ENCODE measurements at places on chromosomes 7 and 10. TPM values are rescaled to one million over a fixed set of nuclear protein-coding genes. Genes with fewer than 3 reads are reported as not detected.

- no peak for DNase-seq
Measured at GRCh38 chr7:107622429-107622828, 38.2 kb upstream of the SLC26A4 start.

- DNase-seq: peak; percentile 52
Measured at GRCh38 chr7:34133356-34133982, 228.1 kb downstream of the BMPER start.

- DNase-seq: peak; percentile 67
Measured at GRCh38 chr7:150973571-150974451, 4.3 kb downstream of the KCNH2 start.

- DNase-seq: no peak
Measured at GRCh38 chr10:42942279-42942950, 134.5 kb upstream of the RET start.

DNA sequence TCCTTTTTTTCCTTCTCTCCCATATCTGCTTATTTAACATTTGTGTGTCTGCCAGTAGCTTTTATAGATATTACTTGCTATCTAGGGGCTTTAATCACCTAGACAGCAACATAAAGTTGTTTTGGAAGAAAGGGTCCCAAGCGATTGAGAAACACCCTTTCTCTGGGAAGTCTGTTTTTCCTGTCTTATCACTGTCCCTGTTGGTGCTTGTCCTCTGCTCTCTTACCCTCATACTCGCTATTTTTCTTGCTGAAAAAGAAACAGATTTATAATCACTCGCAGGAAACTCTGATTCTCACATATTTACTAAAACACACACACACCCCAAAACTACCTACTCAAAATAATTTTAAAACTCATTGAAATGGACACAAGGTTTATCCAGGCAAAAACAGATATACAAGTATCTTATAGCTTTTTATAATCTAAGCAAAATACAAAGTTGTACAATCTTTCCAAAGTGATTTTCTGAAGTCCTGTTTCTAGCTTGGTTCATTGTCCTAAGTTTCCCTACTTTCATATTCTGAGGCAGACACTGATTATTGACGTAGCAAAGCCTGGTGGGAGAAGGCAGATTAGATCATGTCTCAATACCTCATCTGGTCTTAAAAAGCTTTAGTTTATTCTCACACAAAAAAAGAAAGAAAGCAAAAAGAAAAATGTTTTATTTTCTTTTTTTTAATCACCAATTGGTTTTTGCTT lies 157.3 kb downstream of the CACNA2D1 start:
- DNase-seq: no peak

DNA sequence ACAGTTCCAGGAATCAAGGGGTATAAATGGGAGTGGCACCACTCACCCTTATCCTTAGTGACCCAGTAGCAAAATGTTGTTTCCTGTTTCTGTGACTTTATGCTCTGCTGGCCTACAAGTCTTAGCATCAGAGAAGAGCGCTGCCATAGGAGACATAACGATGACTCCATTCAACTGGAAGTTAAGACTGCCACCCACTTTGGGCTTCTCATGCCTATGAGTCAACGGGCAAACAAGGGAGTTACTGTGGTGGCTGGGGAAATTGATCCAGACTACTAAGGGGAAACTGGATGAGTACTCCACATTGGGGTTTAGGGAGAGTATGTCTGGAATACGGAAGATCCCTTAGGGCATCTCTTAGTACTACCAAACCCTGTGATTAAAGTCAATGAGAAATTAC lies 40.6 kb upstream of the PIK3CG start:
- DNase-seq: no peak

- no peak for DNase-seq
Measured at GRCh38 chr10:103885617-103886016, 30.2 kb upstream of the SH3PXD2A start.

- peak; percentile 70 for DNase-seq
Measured at GRCh38 chr7:75861636-75862035, 17.2 kb upstream of the RHBDD2 start.

DNA sequence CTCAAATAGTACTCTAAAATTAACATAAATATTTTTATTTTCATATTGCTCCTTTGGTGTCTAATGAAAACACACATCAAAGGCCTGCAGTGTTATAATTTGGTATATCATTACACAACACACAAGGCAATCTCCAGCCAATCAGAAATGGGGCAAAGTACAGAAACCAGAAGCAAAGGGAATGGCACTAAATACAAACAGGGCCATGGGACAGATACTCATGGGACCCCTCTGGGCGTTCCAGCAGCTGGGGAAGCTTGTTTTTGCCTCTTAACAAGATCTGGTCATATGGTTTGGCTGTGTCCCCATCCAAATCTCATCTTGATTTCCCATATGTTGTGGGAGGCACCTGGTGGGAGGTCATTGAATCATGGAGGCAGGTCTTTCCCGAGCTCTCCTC lies 551.8 kb upstream of the NRP1 start:
- DNase-seq: no peak

- DNase-seq: peak; percentile 31
Measured at GRCh38 chr10:114653926-114654325, 4.1 kb downstream of the ABLIM1 start.

DNA sequence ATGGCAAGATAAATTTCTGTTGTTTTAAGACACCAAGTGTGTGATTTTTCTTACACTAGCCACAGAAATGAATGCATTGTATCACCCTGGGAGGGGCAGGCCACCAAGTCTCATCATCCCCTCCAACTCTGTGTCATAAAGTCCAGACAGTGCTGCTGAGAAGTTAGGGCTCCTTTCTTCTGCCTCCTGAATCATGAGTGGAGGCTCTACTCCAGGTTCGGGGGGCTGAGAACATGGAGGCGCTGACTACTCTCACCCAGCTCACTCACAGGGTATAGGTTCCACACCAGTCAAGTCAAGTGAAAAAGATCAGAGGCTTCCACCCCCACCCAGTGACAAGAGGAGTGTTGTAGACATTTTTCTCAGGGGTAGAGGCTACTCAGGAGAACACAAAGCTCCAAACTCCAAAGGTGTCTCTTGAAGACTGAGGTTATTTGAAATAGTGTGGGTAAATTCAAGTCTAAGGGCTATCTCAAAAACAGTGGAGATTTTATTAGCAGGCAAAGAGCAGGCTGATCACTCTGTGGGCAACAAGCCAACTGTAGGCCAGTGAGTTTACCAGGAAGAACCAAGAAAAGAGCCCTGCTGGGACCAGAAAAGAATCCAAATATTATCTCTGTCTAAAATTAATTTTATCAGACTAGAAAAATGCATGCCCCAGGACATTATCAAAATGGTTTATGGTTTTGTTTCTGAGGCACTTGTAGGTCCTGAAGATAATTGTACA lies 118.6 kb upstream of the RET start:
- DNase-seq: no peak

DNA sequence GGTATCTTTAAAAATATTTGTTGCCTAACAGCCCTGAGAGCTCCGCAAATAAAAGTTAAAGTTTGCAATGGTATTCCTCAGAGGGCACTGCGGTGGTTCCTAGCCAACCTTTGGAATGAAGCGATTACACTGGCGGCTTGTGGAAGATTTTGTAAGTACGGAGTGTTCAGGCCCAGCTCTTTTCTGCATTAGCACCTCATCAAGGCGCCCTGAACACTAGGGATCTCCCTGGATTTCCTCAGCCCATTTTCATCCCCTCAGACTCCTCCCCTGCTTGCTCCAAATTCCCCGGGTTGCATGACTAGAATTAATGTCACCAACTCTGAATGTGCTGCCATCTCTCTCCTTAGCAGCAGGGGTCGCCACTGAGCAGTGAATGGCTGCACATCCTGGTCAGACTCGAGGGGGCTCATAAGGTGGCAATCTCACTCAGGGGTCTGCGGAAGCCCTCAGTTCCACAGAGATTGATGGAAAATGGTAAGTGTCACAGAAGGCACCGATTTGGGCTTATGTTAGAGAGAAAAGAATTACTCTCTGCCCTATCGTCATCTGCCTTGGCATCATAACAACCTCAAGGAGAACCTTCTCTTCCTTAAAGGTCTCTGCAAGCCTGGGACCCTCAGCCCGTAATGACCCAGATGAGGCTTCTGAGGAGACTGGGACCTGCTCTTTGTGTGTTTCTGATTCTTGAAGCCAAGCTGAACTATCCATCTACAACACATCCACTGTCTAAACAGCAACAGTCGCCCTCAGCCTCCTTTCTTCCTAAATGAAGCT lies 262.8 kb upstream of the AOAH start:
- peak; percentile 66 for DNase-seq

GRCh38 chr10:110016039-110016438 lies 8.3 kb downstream of the ADD3 start:
- DNase-seq: peak; percentile 60

DNA sequence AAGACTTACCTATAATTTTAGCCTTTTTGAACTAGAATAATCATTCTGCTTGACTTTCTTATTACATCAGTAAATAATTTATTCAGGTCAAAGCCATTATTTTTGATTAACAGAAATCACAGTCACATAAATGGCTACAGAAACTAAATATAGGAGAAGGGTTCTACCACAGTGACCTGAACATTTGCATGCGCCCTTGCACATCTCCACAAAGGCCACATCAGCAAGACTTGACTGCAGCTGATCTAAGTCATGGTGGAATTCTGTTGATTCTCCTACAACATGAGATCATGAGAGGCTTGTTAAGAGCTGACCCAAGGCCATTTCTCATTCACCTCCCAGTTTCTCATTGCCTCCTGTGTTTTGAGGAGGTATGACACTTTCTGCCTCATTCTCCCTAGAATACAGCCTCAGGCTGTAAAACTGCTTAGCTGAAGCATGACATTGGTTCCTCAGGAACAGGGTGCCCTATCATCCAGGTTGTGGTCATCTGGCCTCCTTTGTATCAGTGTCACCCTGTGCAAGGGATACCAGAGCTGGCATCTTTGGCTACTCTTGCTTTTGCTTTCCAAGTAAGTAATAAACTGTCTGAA lies 6.7 kb upstream of the IMMP2L start:
- DNase-seq: no peak

GRCh38 chr7:142927085-142927745 lies 6.3 kb downstream of the TRPV5 start:
- no peak for DNase-seq

GRCh38 chr10:73916761-73917470 lies 6.0 kb downstream of the PLAU start:
- DNase-seq: peak; percentile 32

DNA sequence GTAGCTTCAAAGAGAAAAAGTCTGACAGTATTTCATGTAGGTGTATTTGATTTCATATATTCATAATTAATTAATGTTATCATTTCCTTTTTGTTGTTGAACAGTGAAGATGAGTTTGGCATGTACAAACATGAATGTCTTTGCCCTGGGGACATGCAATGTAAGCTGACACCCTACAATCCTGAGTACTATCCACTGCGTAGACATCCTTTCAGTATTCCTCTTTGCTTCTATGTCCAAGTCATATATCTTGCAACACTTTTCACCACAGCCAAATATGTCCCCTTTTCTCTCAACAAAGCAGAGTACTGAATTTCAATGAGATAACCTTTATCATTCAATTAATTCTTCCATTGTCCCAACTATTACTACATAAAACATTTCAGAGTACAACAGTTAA lies 93.6 kb downstream of the GPR37 start:
- no peak for DNase-seq

DNA sequence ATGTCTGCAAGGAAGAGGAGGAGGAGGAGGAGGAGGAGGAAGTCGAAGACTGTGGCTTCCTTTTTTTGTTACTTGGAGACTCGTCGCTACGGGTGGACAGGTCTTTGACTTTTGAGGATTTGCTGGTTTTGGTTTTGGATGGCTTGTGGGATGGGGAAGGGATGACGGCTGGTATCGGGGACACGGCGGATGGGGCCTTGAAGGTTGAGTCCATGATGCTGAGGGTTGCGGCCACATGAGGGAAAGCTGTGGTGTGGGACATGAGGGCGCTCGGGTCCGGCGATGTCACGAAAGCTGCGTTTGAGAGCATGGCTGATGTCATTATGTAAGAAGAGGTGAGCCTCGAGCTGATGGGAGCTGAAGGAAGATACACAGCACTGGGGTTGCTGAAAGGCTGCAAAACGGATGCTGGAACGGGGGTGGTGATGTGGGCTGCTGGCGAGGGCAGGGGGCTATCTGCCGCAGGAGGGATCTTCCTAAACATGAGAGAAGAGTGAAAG lies 33.1 kb upstream of the EFCAB10 start:
- DNase-seq: no peak

DNA sequence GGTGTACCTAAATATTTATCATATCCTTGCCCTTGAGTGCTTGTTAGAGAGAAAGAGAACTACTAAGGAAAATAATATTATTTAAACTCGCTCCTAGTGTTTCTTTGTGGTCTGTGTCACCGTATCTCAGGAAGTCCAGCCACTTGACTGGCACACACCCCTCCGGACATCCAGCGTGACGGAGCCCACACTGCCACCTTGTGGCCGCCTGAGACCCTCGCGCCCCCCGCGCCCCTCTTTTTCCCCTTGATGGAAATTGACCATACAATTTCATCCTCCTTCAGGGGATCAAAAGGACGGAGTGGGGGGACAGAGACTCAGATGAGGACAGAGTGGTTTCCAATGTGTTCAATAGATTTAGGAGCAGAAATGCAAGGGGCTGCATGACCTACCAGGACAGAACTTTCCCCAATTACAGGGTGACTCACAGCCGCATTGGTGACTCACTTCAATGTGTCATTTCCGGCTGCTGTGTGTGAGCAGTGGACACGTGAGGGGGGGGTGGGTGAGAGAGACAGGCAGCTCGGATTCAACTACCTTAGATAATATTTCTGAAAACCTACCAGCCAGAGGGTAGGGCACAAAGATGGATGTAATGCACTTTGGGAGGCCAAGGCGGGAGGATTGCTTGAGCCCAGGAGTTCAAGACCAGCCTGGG lies 11.4 kb downstream of the SERPINE1 start:
- DNase-seq: peak; percentile 42

- no peak for DNase-seq
Measured at GRCh38 chr10:74282848-74283210, 131.8 kb downstream of the ADK start.

DNA sequence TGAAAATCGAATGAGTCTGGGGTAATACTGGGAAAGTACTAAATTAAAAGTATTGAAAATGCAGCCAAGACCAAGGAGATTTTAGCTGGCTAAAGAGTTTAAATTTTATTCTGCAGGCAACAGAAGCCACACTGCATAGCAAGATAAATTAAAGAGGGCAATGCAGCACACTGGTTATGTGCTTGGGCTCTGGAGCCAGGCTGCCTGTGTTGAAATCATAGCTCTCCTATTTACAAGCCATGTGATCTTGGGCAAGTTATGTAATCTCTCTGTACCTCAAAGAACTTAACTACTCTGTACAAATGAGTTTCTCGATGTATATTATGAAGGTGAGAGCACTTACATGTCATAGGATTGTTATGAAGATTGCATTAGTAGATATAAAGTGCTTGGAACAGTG lies 9.9 kb downstream of the SLC25A13 start:
- DNase-seq: peak; percentile 73

- no peak for DNase-seq
Measured at GRCh38 chr10:111762114-111762513, 421.5 kb downstream of the GPAM start.

Gene AGAP6
- polyA plus RNA-seq: 8.4 TPM

Gene SLC13A1
- polyA plus RNA-seq: not detected

Gene TMEM270
- polyA plus RNA-seq: 0.19 TPM

Gene COL13A1
- polyA plus RNA-seq: 4.5 TPM

Gene EBF3
- polyA plus RNA-seq: 0.08 TPM

Gene KLF14
- not detected for polyA plus RNA-seq

Gene ZNF425
- polyA plus RNA-seq: 0.55 TPM

Gene CPED1
- polyA plus RNA-seq: 2.2 TPM

Gene TAS2R41
- not detected for polyA plus RNA-seq

Gene PAPSS2
- 62.1 TPM for polyA plus RNA-seq

Gene KCP
- 0.22 TPM for polyA plus RNA-seq

Gene INA
- polyA plus RNA-seq: 0.07 TPM

Gene OR2A42
- 0.04 TPM for polyA plus RNA-seq

Gene PON1
- 2.3 TPM for polyA plus RNA-seq
